Pancreas (tissue), 10 donors: ENCODE measurements at places on chromosomes 1 and 21. TPM values are rescaled to one million over a fixed set of nuclear protein-coding genes. Genes with fewer than 3 reads are reported as not detected.

GRCh38 chr1:30234091-30234490 is 489.3 kb downstream of the MATN1 start:
- DNase-seq: no peak
- H3K27me3 ChIP-seq: no peaks in the 10 kb centered on the region
- H3K36me3 ChIP-seq: no peaks in the 10 kb centered on the region
- no peaks in the 10 kb centered on the region for H3K4me1 ChIP-seq
- H3K4me3 ChIP-seq: no peak overlapping the region
- no peak overlapping the region for H3K27ac ChIP-seq

- H3K27me3 ChIP-seq: no peaks in the 10 kb centered on the region
- no peaks in the 10 kb centered on the region for H3K36me3 ChIP-seq
- no peaks in the 10 kb centered on the region for H3K4me1 ChIP-seq
- H3K4me3 ChIP-seq: no peak overlapping the region
Observed at GRCh38 chr1:23539698-23540266, 8.7 kb upstream of the E2F2 start.

SFPQ gene
- 63.4 TPM for total RNA-seq

ARHGAP29 gene
- total RNA-seq: 12.5 TPM

UBXN10 gene
- total RNA-seq: 1.3 TPM

DNA sequence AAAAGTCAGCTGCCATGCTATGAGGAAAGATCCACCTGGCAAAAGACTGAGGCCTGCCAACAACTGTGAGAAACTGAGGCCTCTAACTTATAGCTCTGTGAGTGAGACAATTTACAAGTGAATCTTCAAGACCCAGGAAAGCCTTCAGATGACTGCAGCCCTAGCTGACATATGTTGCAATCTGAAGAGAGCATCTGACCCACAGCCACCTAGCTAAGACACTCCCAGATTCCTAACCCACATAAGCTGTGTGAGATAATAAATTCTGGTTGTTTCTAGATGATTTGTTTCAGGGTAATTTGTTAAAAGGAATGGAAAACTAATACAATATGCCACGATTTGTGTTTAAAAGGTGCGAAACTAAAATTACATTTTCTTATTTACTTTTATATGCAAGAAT is 55.1 kb downstream of the HFM1 start:
- no peak overlapping the region for H3K4me3 ChIP-seq
- no peaks in the 10 kb centered on the region for H3K36me3 ChIP-seq
- no peaks in the 10 kb centered on the region for H3K27me3 ChIP-seq
- no peak for DNase-seq
- H3K27ac ChIP-seq: no peak overlapping the region

DNA sequence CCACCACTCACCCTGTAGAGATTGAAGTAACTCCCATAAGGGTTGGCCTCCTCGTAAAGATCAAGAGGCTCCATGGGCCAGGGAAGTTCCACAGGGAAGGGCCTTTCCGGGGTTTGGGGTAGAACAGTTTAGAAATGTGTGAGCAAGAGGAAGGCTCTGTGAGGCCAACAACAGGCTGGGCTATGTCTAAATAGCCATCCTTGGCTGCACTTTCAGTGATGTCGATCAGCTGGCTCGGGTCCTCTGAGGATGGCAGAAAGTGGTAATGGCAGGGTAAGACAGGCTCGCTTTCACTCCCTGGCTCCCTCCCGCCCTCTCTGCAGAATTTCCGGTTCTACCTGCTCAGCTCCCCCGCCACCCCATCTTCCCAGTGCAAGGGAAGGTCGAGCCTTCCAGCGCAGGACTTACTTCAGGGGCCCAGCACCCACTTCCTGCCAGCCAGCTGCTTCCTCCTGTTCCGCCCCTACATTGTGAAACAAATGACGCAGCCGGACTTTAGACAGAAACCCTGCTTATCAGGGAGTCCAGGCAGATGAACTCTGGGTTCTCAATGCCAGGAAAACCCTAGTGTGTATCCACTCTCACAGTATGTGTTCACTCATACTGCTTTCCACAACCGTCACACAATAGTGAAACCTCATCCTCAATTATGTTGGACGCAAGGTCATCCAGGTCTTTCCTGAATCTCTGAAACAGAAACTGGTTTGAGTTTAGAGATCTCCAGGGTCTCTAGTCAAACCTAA is 7.3 kb downstream of the F11R start:
- peak; percentile 75 for DNase-seq
- no peaks in the 10 kb centered on the region for H3K36me3 ChIP-seq
- H3K4me3 ChIP-seq: peak overlapping the region; percentile 7
- peaks cover 21% of the 10 kb centered on the region for H3K4me1 ChIP-seq
- peak overlapping the region; percentile 82 for H3K27ac ChIP-seq
- H3K27me3 ChIP-seq: no peaks in the 10 kb centered on the region

DNA sequence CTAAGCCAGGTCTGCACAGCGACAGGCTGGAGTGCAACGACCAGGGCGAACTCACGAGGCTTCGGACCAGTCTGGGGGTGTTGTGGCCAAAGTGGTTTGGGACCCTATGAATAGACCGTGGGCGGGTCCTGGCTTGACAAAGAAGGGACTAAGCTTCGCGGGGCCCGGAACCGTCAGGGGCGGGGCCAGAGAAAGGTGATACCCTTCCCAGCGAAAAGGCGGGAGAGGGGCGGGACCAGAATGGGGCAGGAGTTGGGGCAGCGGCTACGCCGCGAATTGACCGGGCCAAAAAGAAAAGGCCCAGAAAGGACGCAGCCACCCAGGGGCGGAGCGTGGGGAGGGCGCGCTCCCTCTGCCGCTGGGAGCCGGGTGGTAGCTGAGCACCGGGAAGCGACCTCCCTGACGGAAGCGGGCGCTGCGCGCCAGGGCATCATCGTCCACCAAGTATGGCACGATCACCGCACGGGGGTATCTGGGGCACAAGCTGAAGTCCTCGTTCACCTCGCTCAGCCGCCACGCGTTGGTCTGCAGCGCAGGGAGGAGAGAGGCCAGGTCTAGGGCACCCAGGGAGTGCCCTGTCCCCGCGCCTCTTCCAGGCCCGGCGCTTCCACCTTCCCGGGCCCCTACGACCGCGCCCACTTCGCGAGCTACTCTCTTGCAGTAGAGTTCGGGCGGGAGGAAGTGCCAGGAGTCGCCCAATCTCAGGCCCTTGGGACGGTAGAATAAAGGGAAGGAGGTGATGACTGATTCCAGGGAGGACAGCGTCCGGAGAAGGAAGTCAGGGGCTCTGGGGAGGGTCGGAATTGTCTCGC is 6.7 kb upstream of the FAM167B start:
- peak overlapping the region; percentile 69 for H3K4me3 ChIP-seq
- H3K27me3 ChIP-seq: no peaks in the 10 kb centered on the region
- no peaks in the 10 kb centered on the region for H3K36me3 ChIP-seq
- peak; percentile 91 for DNase-seq

PPIAL4G gene
- total RNA-seq: not detected

- no peak overlapping the region for H3K4me3 ChIP-seq
- no peak overlapping the region for H3K27ac ChIP-seq
- DNase-seq: no peak
- H3K36me3 ChIP-seq: no peaks in the 10 kb centered on the region
- H3K4me1 ChIP-seq: no peaks in the 10 kb centered on the region
Observed at GRCh38 chr1:198212675-198213074, 55.9 kb downstream of the NEK7 start.

DSCAM gene
- total RNA-seq: 0.05 TPM

- H3K4me1 ChIP-seq: no peaks in the 10 kb centered on the region
- no peak overlapping the region for H3K4me3 ChIP-seq
- no peak for DNase-seq
- H3K27ac ChIP-seq: no peak overlapping the region
Observed at GRCh38 chr1:92244376-92244775, 26.7 kb downstream of the C1orf146 start.

ANGPTL3 gene
- total RNA-seq: 0.53 TPM

DNA sequence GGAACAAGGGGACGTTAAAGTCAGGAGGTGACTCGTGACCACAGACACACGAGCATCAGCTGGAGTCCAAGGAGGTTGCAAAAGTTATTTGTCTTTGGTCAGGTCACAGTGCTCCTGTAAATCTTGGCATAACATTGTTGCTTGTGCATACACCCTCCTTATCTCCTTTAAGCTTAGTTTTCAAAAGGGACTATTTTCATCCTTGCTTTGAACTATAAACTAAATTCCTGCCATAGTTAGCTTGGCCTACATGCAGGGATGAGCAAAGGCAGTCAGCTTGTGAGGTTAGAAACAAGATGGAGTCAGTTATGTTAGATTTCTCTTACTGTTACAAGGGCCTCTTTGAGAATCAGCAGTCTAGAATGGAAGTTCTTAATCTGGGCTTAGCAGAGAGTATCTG is 28.0 kb upstream of the FASLG start:
- H3K27me3 ChIP-seq: no peaks in the 10 kb centered on the region
- H3K27ac ChIP-seq: no peak overlapping the region
- H3K4me1 ChIP-seq: no peaks in the 10 kb centered on the region

DNA sequence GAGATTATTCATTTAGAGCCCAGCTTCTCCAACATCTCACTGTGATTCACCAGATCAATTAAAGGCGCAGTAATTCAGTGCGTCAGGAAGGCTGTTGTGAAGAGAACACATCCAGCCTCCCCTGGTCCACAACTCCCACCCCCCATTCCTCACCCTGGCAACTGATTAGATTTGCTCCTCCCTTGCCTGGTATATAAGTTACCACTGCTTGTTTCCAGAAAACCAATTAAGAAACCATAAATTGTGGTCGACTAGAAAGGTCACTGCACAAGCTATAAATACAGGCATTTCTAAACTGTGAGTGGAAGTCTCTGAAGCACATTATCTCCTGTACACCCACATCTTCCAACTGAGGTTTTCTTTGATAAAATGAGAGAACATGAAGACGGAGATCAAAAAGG is 41.9 kb downstream of the FAM163A start:
- H3K36me3 ChIP-seq: no peaks in the 10 kb centered on the region
- no peaks in the 10 kb centered on the region for H3K27me3 ChIP-seq
- H3K4me3 ChIP-seq: no peak overlapping the region
- no peak overlapping the region for H3K27ac ChIP-seq
- no peaks in the 10 kb centered on the region for H3K4me1 ChIP-seq
- no peak for DNase-seq

GRCh38 chr1:26910343-26911160 is 3.2 kb downstream of the NR0B2 start:
- no peak for DNase-seq
- no peak overlapping the region for H3K4me3 ChIP-seq
- no peaks in the 10 kb centered on the region for H3K27me3 ChIP-seq

GRCh38 chr1:62082456-62083363 is 111.9 kb upstream of the L1TD1 start:
- H3K4me1 ChIP-seq: no peaks in the 10 kb centered on the region
- H3K27ac ChIP-seq: no peak overlapping the region
- DNase-seq: no peak
- no peak overlapping the region for H3K4me3 ChIP-seq
- no peaks in the 10 kb centered on the region for H3K36me3 ChIP-seq

- H3K27me3 ChIP-seq: no peaks in the 10 kb centered on the region
- no peak for DNase-seq
- no peaks in the 10 kb centered on the region for H3K36me3 ChIP-seq
- H3K4me1 ChIP-seq: no peaks in the 10 kb centered on the region
- H3K4me3 ChIP-seq: no peak overlapping the region
- no peak overlapping the region for H3K27ac ChIP-seq
Observed at GRCh38 chr1:21573971-21574465, 64.8 kb downstream of the ALPL start.

DNA sequence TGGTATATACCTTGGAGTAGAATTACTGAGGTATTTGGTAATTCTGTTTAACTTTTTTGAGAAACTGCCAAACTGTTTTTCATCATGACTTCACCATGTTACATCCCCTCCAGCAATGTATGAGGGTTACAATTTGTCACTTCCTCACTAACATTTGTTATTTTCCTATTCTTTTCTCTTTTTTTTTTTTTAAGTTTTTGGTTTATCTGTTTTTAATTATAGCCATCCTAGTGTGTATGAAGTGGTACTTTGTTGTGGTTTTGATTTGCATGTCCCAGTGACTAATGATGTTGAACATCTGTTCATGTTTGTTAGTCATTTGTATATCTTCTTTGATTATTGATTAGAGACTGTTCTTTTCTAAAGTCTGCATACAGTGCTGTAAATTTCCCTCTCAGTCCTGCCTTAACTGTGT is 147.3 kb downstream of the HS2ST1 start:
- no peaks in the 10 kb centered on the region for H3K27me3 ChIP-seq
- no peak for DNase-seq
- H3K27ac ChIP-seq: no peak overlapping the region

TMEM201 gene
- 2.9 TPM for total RNA-seq

- no peak overlapping the region for H3K4me3 ChIP-seq
- H3K4me1 ChIP-seq: no peaks in the 10 kb centered on the region
- H3K36me3 ChIP-seq: no peaks in the 10 kb centered on the region
- H3K27ac ChIP-seq: no peak overlapping the region
- H3K27me3 ChIP-seq: no peaks in the 10 kb centered on the region
Observed at GRCh38 chr1:245483247-245483646, 328.5 kb downstream of the KIF26B start.

DNA sequence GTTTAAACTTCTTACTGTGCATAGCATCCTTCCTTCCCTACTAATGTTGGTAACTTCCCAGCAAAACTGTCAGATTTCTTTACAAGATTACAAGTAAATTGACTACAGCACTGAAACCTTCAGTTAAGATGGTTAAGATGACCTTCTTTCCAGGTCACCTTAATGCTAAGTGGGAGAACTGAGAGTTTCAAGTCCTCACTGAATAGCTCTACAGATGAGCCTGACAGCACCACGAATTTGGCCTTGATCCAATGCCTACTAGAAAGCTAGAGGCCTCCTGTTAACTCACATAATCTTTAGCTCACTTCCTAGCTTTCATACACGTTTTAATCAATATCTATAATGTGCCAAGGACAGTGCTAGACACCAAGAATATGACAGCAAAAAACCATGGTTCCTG is 276.0 kb upstream of the PLD5 start:
- no peak for DNase-seq
- no peak overlapping the region for H3K4me3 ChIP-seq
- no peaks in the 10 kb centered on the region for H3K4me1 ChIP-seq
- H3K36me3 ChIP-seq: no peaks in the 10 kb centered on the region
- no peak overlapping the region for H3K27ac ChIP-seq

RTCA gene
- 20.0 TPM for total RNA-seq

NAV1 gene
- 6.0 TPM for total RNA-seq

- H3K27me3 ChIP-seq: no peaks in the 10 kb centered on the region
- no peak overlapping the region for H3K27ac ChIP-seq
- no peak for DNase-seq
- no peaks in the 10 kb centered on the region for H3K36me3 ChIP-seq
Observed at GRCh38 chr1:247376659-247377058, 39.3 kb upstream of the NLRP3 start.

IKBKE gene
- 3.4 TPM for total RNA-seq

DNA sequence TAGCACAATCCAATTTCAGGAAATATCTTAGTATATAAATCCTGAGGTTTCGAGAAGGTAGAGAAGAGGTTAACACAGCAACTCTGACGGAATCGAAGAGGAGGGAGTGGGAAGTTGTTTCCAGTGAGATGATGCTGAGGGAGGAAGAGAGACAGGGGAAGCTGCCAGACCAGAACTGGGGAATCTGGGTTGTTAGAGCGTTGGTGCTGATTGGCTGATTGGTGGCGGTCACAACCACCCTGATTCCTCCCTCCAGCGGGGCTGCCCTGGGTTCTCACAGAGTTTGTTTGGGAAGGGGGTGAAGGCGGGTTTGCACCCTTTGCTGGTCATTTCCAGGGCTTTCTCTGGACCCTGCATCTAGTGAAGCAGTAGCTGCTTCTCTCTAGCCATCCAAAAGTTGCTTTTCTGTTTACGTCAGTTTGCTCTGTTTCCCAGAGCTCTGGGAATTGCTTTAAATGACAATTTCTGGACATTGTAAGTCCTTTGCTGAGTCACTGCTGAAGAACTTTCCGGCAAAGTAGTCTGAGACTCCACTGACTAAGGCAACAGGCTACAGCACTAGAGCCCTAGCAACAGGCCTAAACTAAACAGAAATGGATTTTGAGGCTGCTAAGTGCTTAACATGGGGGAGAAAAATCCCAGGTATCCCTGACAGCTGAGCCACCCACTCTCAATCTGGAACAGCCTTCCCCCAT is 90.1 kb downstream of the TENT5C start:
- no peak overlapping the region for H3K4me3 ChIP-seq
- no peaks in the 10 kb centered on the region for H3K36me3 ChIP-seq
- no peak overlapping the region for H3K27ac ChIP-seq
- no peak for DNase-seq
